ENCODE measurements at places on chromosomes 3 and 15.

DNA sequence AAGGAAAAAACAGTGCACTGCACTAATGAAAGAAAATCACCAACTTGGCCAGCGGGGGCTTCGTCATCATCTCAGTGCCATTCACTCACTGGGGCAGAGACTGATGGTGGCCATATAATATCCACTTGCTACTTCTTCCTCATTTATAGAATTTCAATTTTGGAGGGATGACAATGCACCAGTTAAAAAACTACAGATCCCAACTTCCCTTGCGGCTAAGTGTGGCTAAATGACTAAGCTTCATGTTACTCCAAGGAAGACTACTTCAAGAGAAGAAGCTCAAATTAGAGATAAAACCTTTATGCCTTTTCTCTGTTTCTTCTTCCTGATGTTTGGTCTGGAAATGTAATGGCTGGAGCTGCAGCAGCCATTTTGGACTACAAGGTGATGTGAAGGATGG lies 38.8 kb downstream of the NGLY1 start:
- no peak for DNase-seq

- no peak for DNase-seq
These were observed 451.9 kb downstream of the NLGN1 start for GRCh38 chr3:173849489-173849888.

- DNase-seq = no peak
These were observed 315.9 kb upstream of the SEMA6D start for GRCh38 chr15:47401427-47401826.

GRCh38 chr3:122730240-122730639 lies 49.6 kb downstream of the PARP14 start:
- no peak for DNase-seq

DNA sequence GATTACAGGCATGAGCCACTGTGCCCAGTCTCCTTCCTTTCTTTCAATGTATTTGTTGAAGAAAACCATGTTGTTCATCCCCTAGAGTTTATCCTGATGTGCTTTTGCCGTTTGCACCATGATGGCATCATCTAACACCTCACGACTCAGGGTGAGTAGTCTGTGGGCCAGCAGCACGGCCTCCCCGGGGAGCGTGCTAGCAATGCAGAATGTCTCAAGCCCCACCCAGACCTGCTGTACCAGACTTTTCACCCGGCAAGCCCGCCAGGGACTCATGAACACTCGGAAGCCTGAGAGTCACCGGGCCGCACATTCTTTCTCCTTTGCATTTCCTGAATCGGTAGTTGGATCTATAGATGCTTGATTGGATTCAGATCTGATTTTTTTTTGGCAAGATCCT lies 64.6 kb downstream of the RPN1 start:
- no peak for DNase-seq

DNA sequence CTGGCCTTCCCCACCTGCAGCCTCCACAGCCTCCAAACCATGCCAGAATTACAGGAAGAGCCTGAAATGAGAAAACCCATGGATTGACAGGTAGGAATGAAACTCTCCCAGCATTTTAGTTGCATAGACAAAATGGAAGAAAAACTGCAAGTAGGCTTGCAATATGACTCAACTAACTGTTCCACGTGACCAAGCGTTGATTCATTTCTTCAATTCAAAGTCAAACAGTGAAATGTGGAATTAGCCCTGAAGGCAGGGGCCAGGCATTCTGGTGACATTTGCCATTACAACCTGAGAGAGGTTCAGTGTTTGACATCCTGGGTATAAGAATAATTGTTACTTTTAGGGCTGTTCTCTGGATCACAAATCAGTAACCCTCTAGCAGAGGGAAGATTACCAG lies 676.5 kb upstream of the CFAP20DC start:
- no peak for DNase-seq

GRCh38 chr15:26891448-26892181 lies 24.8 kb downstream of the GABRA5 start:
- peak; percentile 81 for DNase-seq

DNA sequence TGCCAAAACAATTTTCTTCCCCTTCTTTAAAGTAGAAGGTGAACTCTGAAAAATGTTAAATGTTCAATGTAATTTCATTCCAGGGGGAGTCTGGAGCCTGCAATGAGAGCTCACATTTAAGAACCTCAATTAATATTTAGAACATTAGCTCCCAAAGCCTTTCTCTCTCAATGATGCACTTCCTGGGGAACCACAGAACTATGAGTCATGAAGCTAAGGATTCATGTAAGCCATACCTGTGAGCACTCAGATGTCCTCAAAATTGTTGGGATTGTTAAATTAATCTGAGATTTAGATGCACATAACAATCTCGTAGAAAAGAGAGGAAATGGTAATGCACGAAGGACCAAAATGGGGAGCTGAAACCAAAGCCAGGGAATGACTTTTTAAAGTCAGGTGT lies 244.2 kb upstream of the LRIG1 start:
- DNase-seq = no peak

GRCh38 chr3:179872842-179873241 lies 163.9 kb downstream of the PEX5L start:
- no peak for DNase-seq

DNA sequence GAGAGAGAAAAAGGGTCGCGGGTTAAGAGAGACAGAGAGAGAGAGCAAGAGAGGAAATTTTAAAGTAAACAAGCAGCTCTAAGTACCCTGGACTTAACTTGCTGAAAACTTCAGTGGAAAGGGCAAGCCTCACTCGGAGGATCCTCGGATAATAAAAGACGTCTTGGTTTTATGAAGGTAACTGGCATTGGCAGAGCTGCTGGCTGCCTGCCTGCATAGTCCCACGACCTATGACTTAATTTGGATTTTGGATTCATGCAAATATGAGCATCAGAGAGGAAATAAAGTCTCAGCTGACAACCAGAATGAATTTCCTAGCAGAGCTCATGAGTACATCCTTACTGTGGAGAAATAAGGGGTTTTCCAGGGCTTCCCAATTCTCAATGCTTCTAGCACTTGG lies 95.1 kb upstream of the PDZRN3 start:
- no peak for DNase-seq

DNA sequence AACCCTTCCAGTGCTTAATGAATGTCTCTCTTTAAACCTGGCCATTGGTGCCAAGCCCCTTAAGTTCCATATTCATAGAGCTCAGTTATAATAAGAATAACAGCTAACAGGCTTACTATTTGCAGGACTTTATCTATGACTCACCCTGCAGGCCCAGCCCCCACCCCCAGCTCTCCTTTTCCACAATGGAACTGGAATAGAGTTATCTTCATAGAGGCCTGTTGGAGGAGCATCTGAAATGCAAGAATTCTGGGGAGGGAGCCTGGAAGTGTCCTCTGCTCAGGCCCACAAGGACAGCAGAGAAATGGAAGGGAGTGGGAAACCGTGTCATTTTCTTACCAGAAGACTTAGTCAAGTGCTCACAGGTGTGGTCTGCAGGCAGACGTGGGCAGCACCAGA lies 52.8 kb downstream of the SEMA5B start:
- DNase-seq = no peak

DNA sequence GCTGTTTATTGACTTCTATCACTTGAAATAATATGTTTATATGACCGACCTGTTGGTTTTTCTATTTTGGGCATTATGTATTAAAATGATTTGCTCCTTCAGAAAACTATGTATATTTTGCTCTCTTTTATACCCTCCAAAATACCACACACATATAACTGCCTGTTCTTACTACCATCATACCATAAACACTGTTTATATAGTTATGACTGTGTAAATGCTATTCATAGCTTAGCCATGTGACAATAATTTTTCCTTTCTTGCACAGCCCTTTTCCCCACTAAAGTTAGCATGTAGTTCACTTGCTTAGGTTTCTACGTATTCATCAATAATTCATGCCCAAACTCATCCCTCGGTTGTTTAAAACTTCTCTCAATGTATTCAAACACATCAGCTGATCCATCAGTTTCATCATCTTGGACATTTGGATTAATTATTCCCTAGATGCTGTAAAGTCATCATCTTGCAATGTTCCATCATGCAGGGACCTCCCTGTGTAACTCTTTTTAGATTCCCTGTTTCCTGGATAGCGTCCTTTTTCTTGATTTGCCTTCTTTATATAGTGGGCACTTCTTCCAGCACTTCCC lies 8.2 kb upstream of the RYK start:
- DNase-seq = no peak

DNA sequence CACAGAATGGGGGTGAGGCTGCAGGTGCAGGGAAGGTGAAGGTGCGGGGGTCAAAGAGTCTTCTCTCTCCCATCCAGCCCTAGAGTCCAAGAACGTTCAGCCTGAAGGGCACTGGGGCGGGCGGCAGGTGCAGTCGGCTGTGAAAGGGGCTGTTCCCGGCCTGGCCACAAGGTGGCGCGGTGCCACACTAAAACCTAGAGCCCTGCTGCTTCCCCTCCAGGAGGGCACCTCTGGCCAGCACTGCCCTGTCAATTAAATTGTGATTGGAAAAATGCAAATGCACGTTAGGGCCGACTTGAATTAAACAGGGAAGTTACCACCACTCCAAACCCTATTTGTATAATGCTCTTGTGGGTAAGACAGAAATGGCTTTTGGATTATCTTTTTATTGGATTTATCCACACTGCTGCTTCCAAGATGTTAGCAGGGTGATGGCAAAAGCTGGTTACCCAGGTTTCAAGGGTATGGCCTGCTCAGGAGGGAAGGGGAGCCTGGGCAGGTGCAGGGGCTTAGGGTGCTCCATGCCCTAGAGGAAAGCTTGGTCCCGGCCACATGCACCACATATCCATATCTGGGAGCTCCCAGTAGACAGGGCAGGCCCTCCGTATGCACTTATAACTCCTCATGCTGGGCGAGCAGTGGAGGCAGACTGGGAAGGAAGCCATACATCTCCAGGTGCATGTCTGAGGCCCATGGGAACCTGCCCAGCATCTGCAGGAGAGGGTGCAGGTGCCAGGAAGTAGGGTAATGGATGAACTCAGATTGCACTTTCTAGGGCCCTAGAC lies 119.8 kb downstream of the ADCY5 start:
- peak; percentile 88 for DNase-seq

GRCh38 chr3:196967412-196968232 lies 1.0 kb downstream of the PIGZ start:
- peak; percentile 24 for DNase-seq

GRCh38 chr3:13065727-13066126 lies 7.5 kb downstream of the IQSEC1 start:
- no peak for DNase-seq

DNA sequence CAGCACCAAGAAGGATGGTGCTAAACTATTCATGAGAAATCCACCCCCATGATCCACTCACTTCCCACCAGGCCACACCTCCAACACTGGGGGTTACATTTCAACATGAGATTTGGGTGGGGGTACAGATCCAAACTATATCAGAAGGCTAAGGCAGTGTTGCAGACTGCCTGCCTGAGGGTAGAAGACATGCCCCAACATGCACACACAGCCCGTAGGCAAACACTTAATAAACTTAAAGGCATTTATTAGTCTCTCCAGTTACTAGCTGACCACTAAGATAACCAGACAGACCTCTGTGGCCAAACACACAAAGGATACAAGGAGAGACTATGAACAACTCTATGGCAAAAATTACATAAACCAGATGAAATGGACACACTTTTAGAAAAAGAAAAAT lies 10.2 kb downstream of the FAM162A start:
- DNase-seq = no peak

DNA sequence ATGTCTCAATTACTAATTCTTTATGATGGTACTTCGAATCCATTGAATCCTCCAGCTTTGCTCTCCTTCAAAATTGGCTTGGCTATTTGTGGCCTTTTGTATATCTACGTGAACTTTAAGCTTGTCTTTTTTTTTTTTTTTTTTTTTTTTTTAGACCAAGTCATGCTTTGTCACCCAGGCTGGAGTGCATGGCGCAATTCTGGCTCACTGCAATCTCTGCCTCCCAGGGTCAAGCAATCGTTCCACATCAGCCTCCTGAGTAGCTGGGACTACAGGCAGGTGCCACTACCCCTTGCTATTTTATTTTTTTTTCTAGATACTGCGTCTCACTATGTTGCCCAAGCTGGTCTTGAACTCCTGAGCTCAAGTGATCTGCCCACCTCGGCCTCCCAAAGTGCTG lies 7.7 kb upstream of the DIPK2A start:
- DNase-seq = no peak

GRCh38 chr3:194126790-194127189 lies 9.2 kb upstream of the HES1 start:
- no peak for DNase-seq

- DNase-seq = no peak
These were observed 330.7 kb upstream of the TRIM42 start for GRCh38 chr3:140347151-140347550.

DNA sequence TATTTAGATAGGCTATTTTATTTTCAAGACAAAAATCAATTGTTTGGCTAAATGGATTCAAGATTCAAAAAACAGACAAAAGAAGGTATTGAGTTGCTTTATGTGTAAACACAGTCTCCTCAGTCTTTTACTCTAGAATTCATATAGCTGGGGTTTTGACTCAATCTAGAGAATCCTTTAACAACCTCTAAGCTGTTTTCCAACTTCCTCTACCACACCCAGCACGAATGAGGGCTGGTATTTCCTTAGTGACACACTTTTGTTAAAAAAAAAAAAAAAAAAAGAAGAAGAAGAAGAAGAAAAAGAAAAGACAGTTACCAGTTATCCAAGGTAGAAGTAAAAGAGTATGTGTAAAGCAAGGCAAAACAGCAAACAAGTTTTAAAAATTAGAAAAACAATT lies 732.8 kb upstream of the GOLIM4 start:
- DNase-seq = no peak

DNA sequence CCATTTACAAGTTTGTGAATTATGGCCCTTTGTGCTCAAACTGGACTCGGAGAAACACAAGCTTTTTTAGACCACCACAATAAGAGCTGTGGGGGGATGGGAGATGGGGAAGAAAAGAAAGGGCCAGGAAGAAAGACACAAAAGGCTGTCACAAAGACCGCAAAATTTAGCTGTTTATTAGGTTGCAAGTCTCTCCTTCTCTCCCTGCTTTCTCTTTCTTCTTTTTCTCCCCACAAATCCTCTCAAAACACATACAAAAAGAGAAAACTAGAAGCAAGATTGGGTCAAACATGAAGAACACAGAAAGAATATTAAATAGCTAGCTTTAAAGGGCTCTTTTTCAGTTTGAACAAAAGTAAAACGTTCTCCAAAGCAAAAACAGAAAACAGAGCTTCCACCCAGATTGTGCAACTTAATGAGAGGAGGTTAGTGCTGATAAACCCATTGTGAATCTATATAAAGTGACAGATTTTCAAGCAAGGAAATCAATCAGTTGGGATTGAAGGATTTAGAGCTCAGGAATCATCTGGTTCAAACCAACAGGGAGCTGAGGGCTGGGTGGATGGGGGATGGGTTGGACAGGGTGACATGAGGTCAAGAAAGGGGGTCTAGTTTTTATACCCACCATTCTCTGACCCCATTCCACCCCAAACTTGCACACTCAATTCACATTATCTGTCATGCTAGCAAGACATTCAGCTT lies 87.3 kb downstream of the DHX30 start:
- DNase-seq = no peak

GRCh38 chr3:126418661-126419131 lies 24.0 kb downstream of the CFAP100 start:
- no peak for DNase-seq

DNA sequence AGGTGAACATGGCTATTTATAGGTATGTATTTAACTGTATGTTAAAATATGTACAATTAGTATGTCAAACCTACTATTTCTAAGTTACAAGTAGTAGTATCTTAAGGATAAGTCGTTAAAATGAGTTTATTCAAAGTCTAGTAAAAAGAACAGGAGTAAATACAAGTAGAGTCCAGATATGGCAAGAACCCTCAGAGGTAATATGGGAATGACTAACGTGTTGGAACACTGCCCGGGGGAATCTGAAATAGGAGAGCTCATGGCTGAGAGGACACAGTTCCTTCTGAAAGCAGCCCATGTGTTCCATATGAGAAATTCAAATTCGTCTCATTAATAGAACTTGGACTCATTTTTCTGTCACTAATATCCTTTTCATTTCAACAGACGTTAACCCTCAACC lies 158.8 kb downstream of the CLSTN2 start:
- DNase-seq = no peak

Measured in stimulated activated CD8-positive, alpha-beta memory T cell treated with anti-CD3 and anti-CD28 coated beads, Interleukin-4, amount 100 ng/mL, for 48 hours (primary cell).